Stimulated activated CD8-positive, alpha-beta memory T cell treated with anti-CD3 and anti-CD28 coated beads, Interleukin-15, amount 100 ng/mL, for 1 hour (primary cell): ENCODE measurements at places on chromosomes 16 and 17.

DNA sequence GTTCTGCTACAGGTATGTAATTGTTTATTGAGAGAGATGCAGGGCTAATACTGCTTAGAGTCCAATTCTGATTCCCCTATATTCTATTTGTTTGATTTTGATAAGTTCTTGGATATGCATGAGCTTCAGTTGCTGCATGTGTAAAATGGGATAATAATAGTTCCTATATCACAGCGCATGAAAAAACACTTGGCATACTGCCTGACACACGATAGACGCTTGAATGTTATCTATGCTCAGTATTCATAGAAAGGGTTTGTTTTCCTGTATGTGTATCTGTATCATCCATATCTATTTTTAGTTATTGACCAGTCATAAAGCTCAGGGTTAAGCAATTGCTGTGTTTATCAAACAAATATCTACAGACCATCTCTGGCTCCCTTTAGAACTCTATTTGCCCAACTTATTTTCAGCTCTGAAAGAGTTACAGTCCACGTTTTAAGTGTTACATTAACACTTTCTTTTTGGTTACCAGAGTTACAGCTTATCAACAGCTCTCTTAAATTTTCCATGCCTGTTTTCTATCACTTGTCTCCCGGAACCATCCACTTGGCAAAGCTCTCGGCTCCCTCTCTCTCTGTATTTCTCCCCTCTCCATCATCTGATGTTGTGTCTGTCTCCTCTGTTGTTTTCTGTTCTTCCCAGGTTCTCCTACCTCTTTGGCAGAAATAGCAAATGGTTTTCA, 334.8 kb downstream of the CBLN1 start:
- no peak for DNase-seq

GRCh38 chr17:32684087-32684958, 192.6 kb downstream of the MYO1D start:
- no peak for DNase-seq

DNA sequence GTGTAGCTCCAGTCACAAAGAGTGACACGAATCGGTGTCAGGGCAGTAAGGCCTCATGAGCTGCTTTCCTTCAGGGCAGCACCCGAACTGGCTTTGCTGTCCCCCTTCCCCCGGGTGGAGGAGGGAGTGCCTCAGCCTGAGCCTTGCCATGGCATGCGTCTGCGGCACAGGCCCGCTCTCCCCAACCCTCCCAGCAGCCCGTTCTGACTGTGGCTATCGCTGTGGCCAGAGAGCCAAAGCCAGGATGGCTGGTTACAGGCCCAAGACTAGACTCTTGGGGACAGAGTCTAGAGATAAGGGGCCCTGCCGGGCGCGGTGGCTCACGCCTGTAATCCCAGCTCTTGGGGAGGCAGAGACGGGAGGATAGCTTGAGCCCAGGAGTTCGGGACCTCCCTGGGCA, 25.9 kb downstream of the CLUH start:
- DNase-seq = no peak

GRCh38 chr16:27847030-27847550, 216.4 kb downstream of the GSG1L start:
- DNase-seq = no peak

DNA sequence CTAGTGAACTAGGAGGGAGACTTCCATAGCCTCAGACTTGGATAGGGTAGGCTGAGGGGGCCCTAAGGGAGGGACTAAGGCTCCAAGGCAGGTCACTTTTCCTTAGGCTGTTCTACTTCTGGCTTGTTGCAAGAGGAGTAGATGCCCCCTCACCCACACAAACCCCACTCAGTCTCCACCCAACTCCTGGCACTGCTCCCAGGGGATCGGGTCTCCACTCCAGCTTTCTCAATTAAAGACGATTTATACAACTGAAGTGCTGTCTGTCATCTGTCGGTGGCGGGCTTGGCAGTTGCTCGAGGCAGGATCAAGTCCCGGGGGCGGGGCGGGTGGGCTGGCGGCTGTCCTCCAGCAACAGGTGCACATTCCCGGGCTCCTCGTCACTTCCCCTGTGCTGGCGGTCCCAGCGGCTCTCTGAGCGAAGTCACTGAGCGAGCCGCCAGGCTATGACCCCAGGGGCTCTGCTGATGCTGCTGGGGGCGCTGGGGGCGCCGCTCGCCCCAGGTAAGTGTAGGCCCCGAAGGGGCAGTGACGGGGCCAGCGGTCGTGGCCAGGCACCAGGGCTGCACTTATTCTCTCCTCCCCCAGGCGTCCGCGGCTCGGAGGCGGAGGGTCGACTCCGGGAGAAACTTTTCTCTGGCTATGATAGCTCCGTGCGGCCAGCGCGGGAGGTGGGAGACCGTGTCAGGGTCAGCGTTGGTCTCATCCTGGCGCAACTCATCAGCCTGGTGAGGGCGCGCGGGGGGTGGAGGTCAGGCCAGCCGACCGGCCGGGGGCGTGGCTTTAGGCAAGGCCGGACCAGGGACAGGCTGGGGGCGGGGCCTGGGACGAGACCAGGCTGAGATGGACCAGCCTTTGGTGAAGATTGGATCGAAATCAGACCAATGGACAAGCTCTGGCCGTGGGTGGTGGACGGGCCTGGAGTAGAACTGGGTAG, at the start of gene CHRNB1:
CHRNB1 (plus strand) TSS at position 380 of the 937 bp plus-strand sequence; CDS start at position 447, 67 bp downstream.
- DNase-seq = no peak

DNA sequence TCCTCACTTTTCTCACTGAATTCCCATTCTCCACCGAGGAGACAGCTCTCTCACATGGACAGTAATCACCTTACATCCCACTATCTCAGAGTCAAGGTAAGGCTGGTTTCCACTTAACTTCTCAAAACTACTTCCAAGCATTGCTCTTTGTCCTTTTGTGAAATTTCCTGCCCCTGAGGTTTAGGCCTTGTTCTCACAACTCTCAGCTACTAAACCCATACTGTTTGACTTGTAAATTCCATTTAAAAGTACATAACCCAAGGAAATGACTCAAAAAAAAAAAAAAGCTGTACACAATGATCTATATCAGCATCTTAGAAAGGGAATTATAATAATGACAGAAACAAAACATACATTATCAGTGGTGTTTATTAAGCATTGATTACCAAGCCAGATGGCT, 8.8 kb downstream of the CDC27 start:
- no peak for DNase-seq

- DNase-seq = no peak
These were observed 2.5 kb downstream of the FLYWCH1 start for GRCh38 chr16:2914233-2914632.

DNA sequence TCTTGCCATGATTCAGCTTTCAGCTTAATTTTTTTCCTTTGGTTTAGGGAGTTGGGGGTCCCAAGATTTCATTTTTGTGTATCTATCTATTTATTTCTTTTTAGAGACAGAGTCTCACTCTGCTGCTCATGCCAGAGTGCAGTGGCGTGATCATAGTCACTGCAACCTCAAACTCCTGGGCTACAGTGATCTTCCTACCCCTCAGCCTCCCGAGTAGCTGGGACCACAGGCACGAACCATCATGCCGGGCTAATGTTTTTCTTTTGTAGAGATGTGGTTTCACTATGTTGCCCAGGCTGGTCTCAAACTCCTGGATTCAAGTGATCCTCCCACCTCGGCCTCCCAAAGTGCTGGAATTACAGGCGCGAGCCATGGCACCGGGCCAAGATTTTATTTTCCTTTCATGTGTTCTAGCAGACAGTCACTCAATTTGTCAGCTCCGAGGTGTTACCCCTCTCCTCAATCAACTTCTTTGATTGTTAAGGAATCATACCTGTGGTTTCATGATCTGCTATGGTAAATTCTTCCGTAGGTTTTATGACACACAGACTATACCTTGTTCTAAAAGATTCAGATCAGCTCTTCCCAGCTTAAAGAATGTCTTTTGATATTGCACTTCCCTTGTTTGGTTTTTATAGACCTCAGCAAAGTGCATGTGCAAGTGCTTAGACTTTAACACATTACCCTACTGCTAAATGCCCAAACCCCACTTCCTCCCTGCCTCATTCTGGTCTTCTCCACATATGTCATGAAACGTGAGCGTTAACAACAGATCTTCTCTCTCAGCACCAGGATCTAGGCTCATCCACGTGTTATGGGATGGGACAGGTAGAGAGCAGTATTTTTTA, 13.0 kb downstream of the UNC45B start:
- no peak for DNase-seq

DNA sequence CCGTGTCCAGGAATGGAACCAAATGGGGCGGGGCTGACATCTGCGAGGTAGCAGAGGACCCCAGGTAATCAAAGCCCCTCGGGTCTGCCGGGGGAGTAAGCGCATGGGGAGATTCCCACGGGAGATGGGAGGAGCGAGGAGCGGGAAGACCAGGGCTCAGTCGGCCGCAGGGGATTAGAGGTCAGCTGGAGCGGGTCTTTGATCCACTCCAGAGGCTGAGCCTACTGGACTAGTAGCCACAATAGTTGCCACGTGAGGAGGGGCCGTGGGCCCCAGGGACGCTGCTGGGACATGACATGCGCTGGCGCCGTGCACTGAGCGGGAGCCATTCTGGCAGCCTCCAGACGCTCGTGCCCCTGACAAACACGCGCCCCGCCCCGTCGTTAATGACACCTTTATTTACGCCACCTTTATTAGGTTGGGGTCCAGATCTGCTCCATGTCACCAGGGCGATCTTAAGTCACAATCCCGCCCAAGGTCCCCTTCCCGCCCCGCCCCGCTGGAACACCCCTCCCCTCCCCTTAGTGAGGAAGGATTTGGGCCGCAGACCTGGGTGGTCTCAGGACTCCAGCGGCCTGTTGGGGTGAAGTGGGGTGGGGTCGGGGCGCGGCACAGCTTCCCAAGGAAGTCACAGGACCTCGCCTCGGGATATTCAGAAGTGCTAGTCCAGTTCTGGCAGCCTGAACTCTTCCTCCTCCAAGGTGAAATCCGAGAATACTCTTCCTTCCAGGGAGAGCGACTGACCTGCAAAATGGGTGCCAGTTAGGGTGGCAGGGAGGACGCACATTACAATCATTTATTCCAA, 15.0 kb downstream of the PPY start:
- DNase-seq = no peak

DNA sequence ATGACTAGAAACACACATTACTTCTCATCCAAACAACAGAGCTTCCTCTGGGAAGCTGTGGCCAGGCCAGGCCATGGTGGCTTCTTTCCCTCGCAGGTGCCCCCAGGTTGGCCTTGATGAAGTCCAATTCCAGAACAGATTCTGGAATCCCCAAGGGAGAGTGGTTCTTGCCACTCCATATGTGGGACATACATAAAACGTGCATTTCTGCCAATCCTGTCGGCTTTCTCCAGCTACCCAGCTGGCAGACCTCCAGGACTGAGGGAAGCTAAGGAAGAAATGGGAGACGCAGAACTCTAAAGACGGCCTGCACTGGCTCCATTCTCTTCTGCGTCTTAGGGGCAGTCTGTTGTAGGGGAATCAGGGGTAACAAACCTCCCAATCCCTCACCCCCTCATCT, 219.2 kb upstream of the CDH5 start:
- no peak for DNase-seq

- no peak for DNase-seq
These were observed 59.0 kb downstream of the PHKB start for GRCh38 chr16:47519996-47520679.

DNA sequence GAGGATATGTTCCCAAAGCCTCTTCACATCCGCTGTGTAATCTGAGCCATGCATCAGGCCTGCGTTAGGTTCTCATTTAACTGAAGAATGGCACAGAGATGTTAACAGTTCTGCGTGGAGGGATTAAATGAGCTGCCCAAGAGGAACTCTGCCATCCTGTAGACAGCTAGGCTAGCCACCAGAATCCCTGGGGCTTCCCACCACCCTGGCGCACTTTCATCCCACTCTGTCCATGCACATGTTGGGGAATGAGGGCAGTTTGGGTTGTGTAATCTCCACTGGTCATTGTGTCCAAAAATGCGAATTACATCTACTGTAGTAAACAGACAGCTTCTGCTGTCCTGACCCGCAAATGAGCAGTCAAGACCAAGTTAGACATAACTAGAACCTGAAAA, 1.0 kb upstream of the GLG1 start:
- DNase-seq = no peak

DNA sequence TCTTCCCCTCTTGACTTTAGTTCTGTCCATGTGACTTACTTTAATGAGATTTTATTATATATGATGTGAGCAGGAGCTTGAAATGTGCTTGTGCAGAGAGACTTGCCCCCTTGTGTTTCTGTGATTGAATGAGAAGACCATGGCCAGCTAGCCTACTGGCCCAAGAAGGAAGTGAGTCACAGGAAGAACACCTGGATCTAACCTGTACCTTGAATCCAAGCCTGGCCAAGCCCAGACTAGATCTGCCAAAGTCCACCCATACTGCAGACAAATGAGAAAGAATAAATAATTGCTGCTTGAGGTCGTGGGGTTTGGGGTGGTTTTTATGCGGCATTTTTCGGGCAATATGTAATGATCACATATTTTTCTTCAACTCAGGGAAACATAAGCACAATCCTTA, 9.6 kb downstream of the ABCA10 start:
- DNase-seq = no peak

- DNase-seq = no peak
These were observed 28.9 kb downstream of the ZNF778 start for GRCh38 chr16:89246383-89246902.

DNA sequence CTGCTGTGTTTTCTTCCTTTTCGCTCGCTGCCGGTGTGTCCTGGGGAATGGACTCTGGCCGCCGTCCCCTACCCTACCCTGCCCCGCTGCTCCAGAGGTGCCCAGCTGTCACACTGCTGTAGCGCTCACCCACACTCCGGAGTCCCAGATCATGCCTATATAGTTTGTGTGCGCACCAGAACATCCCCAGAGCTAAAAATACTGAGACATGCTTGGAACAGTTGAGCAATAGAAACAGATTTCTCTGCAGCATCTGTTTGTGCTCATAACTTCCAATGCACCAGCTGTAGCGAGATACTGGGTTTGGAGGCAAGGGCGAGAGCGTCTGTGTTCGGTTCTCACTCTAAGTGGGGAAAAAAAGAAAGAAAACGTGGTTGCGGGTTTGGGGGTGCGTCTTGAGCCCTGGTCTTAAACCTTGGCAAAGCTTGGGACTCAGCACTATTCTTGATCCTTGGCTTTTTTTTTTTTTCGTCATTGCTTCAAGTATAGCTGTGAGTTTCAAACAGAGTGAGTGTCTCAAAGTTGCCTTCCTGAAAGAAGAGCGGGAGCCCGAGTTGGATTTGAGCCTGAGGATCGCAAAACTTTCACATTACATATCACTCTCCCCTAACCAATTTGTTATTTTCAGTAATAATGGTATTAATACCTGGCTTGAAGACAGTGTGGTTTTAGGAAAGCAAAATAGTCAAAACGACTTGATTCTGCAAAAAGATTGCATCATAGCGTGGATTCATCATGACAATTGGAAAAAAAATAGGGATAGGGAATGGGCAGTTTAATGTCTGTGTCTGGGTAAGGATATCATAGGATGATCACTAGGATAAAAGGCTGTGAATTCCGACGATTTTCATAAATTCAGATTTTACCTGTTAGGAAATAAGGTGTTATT, 621 bp downstream of the KCNJ2 start:
- DNase-seq = no peak

GRCh38 chr17:44972953-44973352, 4.8 kb upstream of the C1QL1 start:
- no peak for DNase-seq

DNA sequence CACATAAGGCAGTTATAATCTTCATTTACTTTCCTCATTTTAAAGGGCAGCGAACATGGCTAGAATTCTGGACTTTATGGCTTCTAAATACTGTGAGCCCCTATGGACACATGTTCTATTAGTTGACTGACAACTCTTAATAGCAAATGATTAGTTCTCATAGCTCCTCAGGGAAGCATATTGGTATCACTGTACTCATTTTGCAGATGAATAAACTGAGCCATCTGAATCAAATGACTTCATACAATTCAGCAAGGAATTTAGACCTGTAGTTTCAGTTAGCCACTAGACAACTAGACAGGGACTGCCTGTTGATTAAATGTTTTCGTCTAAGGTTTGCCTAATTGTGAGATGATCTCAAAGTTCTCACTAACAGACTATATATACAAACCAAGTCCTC, 9.7 kb downstream of the TOB1 start:
- DNase-seq = no peak
